ENCODE measurements at places on chromosomes 2 and 18. TPM values are rescaled to one million over a fixed set of nuclear protein-coding genes. Genes with fewer than 3 reads are reported as not detected.

SPC25 gene
- 33.7 TPM for total RNA-seq

TRIM54 gene
- 0.24 TPM for total RNA-seq

SERPINB4 gene
- not detected for total RNA-seq

SLC9A4 gene
- not detected for total RNA-seq

ANTXR1 gene
- total RNA-seq: 0.91 TPM

TSPYL6 gene
- total RNA-seq: not detected

Data from activated naive CD8-positive, alpha-beta T cell treated with anti-CD3 and anti-CD28 coated beads for 36 hours (primary cell).